ENCODE measurements at places on chromosomes 6 and 20. TPM values are rescaled to one million over a fixed set of nuclear protein-coding genes. Genes with fewer than 3 reads are reported as not detected.
A peak's percentile ranks its signal among the peaks of the same experiment; 100 is the strongest.

GRCh38 chr6:11605507-11605905 lies 68.0 kb downstream of the TMEM170B start:
- peaks cover 15% of the 10 kb centered on the region for H3K4me1 ChIP-seq
- H3K27me3 ChIP-seq, result no peaks in the 10 kb centered on the region
- H3K4me3 ChIP-seq, result no peak overlapping the region
- H3K36me3 ChIP-seq, result no peaks in the 10 kb centered on the region

Gene DOK5
- total RNA-seq, result 0.73 TPM

Gene ARMH2
- not detected for total RNA-seq

DNA sequence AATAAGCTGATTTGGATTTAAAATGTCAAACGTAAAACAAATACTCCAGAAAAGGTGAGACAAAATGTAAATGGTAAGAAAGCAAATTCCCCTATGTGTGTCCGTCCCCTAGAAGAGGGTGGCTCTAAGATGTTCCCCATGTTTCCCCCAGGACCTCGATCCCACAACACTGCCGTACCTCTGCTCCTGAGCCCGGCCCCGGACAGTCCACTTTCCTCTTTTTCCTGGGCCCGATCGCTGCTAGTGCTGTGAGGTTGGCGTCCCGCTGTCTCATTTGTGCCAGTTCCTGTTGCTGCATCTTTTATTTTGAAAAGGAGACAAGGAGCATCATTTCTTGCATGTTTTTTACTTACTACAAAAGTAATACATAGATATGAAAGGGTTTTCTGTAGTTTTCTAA lies 68.3 kb downstream of the TAF4 start:
- peaks cover 97% of the 10 kb centered on the region for H3K36me3 ChIP-seq
- H3K4me3 ChIP-seq, result no peak overlapping the region
- no peaks in the 10 kb centered on the region for H3K27me3 ChIP-seq
- no peak for DNase-seq

Gene MOXD1
- total RNA-seq, result 9.9 TPM

Gene COL11A2
- total RNA-seq, result 1.0 TPM

DNA sequence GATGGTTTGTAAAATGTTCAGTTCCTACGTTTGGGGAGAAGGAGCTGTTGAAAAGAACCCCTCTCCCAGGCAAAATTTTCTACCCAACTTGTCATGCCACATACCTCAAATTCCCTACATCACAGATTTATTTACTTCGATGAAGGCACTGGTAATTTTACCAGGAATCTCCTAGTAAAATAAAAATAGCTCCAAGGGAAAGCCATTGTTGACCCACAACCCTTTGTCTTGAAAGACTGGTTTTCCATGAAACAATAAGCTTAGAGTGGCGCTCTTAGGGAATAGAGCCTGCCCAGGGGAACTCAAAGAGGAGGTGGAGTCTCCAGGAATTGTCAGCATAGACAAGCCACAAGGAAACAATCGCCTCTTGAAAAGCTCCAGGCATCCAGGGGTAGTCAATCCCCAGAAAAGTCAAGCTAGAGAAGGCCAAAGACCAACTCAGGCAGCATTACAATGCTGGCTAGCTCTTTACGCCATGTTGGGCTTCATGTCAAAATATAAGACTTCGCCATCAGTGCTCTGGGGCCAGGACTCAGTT lies 99.2 kb upstream of the RREB1 start:
- H3K4me1 ChIP-seq, result no peaks in the 10 kb centered on the region
- H3K36me3 ChIP-seq, result no peaks in the 10 kb centered on the region

DNA sequence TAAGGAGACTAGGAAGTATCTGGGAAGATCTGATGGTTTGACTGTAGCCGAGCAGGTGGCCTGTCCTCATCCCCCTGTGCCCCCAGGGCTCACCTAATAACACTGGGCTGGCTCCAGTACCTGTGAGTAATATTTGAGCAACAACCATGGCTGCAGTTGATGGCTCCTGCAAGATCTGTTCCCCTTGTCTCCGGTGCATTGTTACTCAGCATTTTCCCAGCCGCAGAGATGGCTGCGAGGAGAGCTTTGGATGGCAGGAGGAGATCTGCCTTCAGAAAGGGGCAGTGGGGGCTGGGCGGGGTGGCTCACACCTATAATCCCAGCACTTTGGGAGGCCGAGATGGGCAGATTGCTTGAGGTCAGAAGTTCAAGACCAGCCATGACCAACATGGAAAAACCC lies 39.3 kb downstream of the PTK7 start:
- DNase-seq, result peak; percentile 15
- H3K27me3 ChIP-seq, result no peaks in the 10 kb centered on the region
- no peak overlapping the region for H3K27ac ChIP-seq
- no peak overlapping the region for H3K4me3 ChIP-seq

- H3K4me1 ChIP-seq, result peaks cover 10% of the 10 kb centered on the region
- H3K27ac ChIP-seq, result no peak overlapping the region
- no peak overlapping the region for H3K4me3 ChIP-seq
- no peaks in the 10 kb centered on the region for H3K36me3 ChIP-seq
- H3K27me3 ChIP-seq, result no peaks in the 10 kb centered on the region
These were observed 215.0 kb downstream of the SLC24A3 start for GRCh38 chr20:19427480-19427879.

GRCh38 chr20:14691994-14692393 lies 354.6 kb upstream of the FLRT3 start:
- H3K27ac ChIP-seq, result no peak overlapping the region
- no peaks in the 10 kb centered on the region for H3K27me3 ChIP-seq
- H3K4me1 ChIP-seq, result no peaks in the 10 kb centered on the region
- no peak for DNase-seq
- no peaks in the 10 kb centered on the region for H3K36me3 ChIP-seq
- no peak overlapping the region for H3K4me3 ChIP-seq

GRCh38 chr20:9031991-9032390 lies 36.9 kb upstream of the PLCB4 start:
- no peak overlapping the region for H3K4me3 ChIP-seq
- no peaks in the 10 kb centered on the region for H3K4me1 ChIP-seq
- no peaks in the 10 kb centered on the region for H3K27me3 ChIP-seq
- no peaks in the 10 kb centered on the region for H3K36me3 ChIP-seq
- H3K27ac ChIP-seq, result no peak overlapping the region

Gene MICB
- total RNA-seq, result 14.9 TPM

DNA sequence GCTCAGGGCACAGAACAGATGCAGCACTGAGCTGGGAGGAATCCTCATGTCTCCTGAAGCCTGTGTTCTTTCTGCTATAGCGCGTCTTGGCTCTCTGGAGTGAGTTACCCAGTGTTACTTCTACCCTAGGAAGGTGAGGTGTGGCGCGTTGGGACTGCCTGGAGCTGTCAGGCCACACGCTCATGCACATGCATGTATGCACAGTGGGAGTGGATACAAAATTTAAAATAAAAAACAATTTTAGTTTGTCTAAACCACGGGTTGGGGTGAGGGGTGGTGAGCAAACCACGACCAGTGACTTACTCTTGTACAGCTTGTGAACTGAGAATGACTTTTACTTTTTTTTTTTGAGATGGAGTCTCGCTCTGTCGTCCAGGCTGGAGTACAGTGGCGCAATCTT lies 298.6 kb upstream of the SUPT3H start:
- no peak overlapping the region for H3K4me3 ChIP-seq
- H3K36me3 ChIP-seq, result no peaks in the 10 kb centered on the region
- peaks cover 8% of the 10 kb centered on the region for H3K27me3 ChIP-seq
- H3K4me1 ChIP-seq, result peaks cover 15% of the 10 kb centered on the region
- H3K27ac ChIP-seq, result no peak overlapping the region

Gene TCP11
- total RNA-seq, result not detected

DNA sequence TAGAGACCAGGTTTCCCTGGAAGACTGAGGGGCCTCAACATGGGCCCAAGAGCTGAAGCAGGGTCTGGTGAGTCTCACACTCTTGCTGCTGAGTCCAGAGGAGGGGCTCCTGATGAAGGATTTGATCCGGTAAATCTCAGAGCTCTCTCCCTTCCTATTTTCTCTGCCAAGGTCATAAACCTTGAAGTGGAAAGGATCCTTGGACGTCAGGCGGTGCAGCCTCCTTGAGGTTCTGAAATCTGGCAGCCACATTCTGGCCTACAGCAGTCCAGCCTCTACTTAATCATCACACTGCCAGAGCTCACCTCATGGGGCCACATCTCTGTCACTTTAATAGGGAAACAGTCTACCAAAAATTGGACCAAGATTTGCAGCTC lies 24.0 kb downstream of the ACSS1 start:
- H3K4me1 ChIP-seq, result peaks cover 59% of the 10 kb centered on the region
- DNase-seq, result peak; percentile 15
- no peaks in the 10 kb centered on the region for H3K27me3 ChIP-seq

- no peaks in the 10 kb centered on the region for H3K27me3 ChIP-seq
- no peak for DNase-seq
- no peaks in the 10 kb centered on the region for H3K4me1 ChIP-seq
- no peak overlapping the region for H3K4me3 ChIP-seq
- H3K36me3 ChIP-seq, result no peaks in the 10 kb centered on the region
These were observed 16.7 kb downstream of the RAD21L1 start for GRCh38 chr20:1242530-1242929.

Gene VWA7
- total RNA-seq, result 0.69 TPM

Gene UBE3D
- total RNA-seq, result 6.1 TPM

Gene SNAI1
- total RNA-seq, result 5.2 TPM

Gene CLPSL1
- not detected for total RNA-seq

DNA sequence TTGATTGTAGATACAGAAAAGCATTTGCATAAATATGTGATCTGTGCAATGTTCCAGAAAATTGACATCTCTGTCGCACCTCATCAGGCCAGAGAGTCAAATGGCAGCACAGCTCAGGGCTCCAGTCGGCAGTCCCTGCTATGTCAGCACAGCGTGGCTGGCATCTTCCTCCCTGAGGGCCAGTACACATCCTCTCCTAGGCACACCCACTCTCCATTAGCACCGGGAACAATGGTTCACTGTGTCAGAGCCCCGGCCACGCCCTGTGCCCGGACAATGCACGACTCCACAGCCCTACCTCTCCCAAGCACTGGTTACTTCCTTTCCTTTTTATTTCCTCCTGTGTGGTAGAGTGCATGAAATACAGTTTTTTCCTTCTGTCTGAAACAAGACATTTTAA lies 114.9 kb downstream of the FOXC1 start:
- H3K4me1 ChIP-seq, result no peaks in the 10 kb centered on the region
- peak overlapping the region; percentile 10 for H3K27ac ChIP-seq
- H3K27me3 ChIP-seq, result no peaks in the 10 kb centered on the region
- no peak overlapping the region for H3K4me3 ChIP-seq
- DNase-seq, result peak; percentile 86
- H3K36me3 ChIP-seq, result no peaks in the 10 kb centered on the region

Gene BPIFB2
- not detected for total RNA-seq

- no peaks in the 10 kb centered on the region for H3K27me3 ChIP-seq
- no peak overlapping the region for H3K27ac ChIP-seq
- no peak for DNase-seq
- no peaks in the 10 kb centered on the region for H3K36me3 ChIP-seq
- H3K4me1 ChIP-seq, result no peaks in the 10 kb centered on the region
- H3K4me3 ChIP-seq, result no peak overlapping the region
These were observed 624.3 kb downstream of the PTPRT start for GRCh38 chr20:42565235-42565995.

DNA sequence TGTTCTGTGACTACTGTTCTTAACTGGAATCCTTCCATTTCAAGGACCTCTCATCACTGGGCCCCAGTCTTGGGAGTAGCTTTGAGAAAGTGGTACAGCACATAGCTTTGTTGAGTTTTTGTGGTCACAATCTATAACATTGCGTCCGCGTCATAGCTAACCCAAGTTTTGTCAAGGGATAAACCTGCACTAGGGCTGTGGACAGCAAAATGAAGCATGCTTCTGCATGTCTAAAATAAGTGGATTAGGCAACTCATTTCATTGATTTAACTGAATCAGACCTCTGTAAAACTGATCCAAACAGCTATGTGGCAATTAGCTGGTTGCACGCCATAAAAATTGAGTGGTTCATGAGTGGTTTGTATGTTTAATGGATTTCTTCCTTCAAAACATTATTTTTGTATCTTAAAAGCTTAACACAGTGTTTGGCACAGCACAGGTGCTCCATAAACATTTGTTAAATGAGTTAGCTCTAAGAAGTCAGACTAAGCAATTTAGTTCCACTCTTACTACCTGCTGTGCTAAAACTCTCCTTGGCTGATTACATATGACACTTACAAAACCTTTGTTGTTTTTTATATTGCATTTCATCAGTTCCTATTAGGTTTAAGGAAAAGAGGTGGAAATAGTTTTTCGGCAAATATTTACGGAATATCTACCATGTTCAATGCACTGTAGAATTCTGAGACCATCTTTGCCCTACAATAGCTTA lies 160.3 kb upstream of the ATXN1 start:
- DNase-seq, result no peak
- H3K4me3 ChIP-seq, result no peak overlapping the region
- H3K4me1 ChIP-seq, result no peaks in the 10 kb centered on the region
- no peak overlapping the region for H3K27ac ChIP-seq
- H3K27me3 ChIP-seq, result no peaks in the 10 kb centered on the region
- no peaks in the 10 kb centered on the region for H3K36me3 ChIP-seq

GRCh38 chr6:44431118-44431725 lies 43.7 kb downstream of the CDC5L start:
- no peak overlapping the region for H3K27ac ChIP-seq
- H3K36me3 ChIP-seq, result peaks cover 33% of the 10 kb centered on the region
- H3K4me1 ChIP-seq, result peaks cover 15% of the 10 kb centered on the region
- no peaks in the 10 kb centered on the region for H3K27me3 ChIP-seq
- H3K4me3 ChIP-seq, result no peak overlapping the region

- no peak for DNase-seq
- no peaks in the 10 kb centered on the region for H3K4me1 ChIP-seq
- H3K36me3 ChIP-seq, result no peaks in the 10 kb centered on the region
- no peak overlapping the region for H3K4me3 ChIP-seq
These were observed 41.5 kb upstream of the FAM184A start for GRCh38 chr6:119119989-119120388.

DNA sequence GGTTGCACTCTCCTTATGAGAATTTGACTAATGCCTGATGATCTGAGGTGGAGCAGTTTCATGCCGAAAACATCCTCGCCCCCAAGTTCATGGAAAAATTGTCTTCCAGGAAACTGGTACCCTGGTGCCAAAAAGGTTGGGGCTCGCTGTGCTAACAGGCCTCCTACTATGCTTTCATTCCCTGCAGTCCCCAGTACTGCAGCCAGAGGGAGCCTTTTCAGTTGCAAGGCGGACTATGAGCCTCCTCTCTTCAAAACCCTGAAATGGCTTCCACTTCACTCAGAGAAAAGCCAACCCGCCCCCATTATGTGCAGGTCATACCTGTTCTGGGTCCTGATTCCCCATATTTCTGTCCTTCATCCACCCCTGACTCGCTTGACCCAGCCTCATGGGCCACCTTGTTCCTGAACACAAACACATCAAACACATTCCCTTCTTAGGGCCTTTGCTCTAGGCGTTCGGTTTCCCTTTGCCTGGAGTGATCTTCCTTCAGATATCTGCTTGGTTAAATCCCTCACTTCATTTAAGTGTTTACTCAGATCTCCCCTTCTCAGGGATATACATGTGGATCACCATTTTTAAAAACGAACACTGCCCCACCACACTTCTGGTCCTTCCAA lies 173.7 kb downstream of the PHACTR1 start:
- H3K4me1 ChIP-seq, result no peaks in the 10 kb centered on the region
- no peak for DNase-seq
- H3K27me3 ChIP-seq, result peaks cover 4% of the 10 kb centered on the region
- H3K4me3 ChIP-seq, result no peak overlapping the region
- no peak overlapping the region for H3K27ac ChIP-seq

Gene TUBB
- 272 TPM for total RNA-seq

Gene TFAP2D
- total RNA-seq, result not detected

DNA sequence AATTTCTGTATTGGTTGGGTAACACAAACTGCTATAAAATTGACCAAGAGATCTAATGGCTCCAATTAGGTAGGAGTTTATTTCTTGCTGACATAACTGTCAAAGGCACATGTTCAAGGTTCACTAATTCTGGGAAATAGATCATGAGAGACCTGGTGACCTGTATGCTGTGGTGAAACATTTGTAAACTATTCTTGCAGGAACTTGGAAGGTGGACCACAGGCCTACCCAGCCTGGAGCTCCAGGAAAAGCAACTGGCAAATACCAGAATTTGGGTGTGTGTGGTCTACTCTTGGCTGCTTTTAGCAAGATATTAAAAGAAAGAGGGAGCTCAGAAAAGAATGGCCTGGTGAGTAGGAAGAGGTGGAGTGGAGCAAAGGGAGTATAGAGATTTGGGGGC lies 184.6 kb downstream of the QKI start:
- DNase-seq, result no peak

Gene DPM1
- total RNA-seq, result 55.5 TPM

All from spleen (tissue), 13 donors.